ELR (cell line): ENCODE measurements at places on chromosomes 13 and 19.

DNA sequence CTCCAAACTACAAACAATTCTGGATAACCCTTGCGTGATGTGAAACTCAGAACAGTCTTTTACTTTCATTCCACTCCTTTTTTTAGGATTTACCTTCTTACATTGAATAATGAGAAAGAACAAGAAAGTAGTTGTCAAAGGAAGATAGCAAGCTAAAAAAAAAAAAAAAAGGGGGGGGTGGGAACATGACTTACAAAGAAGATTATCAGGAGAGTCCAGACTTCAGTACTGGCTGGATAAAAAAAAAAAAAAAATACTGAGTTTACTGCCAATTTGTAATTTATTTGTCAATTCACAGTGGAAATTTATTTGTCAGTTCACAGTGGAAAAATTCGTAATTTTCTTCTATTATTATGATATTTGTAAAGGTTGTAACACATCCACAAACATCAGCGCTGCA is 792.4 kb upstream of the SLITRK5 start:
- no peak for DNase-seq

DNA sequence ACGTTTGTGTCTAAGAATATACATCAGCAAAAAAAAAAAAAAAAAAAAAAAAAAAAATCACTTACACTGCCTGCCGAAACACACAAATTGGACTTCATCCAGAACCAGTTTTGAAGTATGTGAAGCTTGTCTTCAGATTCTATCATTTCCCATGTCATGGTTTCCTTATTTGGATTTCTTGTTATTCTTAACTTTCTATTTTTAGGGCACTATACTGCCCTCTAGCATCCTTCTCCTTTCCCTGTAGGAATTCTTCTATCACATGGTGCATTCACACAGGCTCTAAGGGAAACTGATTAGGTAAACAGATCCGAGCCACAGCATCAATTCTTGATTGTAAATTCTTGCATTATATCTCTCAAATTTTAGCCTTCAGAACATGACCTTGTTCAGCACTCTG is 1507.5 kb downstream of the OLFM4 start:
- peak; percentile 0 for DNase-seq

DNA sequence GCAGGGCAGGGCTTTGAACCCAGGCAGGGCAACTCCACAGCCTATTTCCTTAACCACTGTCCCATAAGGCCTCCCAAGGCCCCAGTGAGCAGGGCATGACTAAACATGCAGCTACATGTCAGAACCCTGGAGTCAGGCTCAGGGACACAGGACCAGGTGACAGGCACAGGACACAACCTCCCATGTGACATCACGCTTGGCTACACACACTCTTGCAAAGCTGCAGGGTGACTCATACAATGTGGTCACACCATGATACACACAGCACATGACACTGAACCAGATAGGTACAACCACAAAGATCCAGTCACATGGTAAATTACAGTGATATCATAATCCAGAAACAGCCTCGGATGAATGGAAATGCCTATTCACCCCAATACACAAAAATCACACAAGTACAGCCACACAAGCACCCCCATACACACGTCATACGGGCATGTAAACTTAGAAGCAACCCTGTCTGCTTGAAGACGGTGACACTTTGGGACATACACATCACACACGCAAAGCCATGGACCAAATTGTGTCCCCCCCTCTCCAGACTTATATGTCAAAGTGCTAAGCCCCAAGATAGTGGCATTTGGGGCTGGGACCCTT is 14.5 kb downstream of the KLK4 start:
- peak; percentile 57 for DNase-seq

DNA sequence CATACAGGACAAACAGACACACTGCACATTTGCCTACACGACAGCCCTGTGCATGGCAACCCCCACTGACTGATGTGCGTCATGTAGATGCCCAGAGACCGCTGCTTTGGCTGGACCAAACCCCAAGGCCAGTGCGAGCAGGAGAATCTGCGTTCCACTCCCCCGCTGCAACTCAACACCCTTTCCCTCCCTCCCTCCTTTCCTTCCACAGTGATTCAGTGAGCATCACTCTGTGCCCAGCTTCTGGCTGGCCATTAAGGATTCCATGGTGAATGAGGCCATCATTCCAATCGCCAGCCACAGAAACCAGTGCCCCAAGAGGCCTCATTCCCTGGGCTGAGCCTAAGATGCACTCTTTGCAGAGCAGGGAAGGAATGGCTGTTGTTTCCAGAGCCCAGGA is 61.6 kb downstream of the GSX1 start:
- DNase-seq, result no peak

DNA sequence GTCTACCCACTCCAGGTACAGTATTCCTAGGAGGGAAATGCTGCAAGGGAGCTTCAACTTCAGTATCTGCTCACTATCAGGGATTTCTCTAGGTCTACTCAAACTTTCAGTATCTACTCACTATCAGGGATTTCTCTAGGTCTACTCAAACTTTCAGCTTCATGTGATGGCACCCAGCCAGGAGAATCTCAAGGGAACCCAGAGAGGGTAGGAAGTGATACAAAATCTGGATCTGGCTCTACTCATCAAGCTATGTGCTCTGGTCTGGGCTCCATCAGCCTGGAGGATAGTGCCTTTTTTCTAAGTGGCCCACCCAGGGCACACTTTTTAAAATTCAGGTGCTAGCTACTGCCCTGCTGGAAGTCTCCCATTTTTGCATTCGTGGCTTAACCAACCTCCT is 52.3 kb upstream of the FNDC3A start:
- DNase-seq, result no peak

DNA sequence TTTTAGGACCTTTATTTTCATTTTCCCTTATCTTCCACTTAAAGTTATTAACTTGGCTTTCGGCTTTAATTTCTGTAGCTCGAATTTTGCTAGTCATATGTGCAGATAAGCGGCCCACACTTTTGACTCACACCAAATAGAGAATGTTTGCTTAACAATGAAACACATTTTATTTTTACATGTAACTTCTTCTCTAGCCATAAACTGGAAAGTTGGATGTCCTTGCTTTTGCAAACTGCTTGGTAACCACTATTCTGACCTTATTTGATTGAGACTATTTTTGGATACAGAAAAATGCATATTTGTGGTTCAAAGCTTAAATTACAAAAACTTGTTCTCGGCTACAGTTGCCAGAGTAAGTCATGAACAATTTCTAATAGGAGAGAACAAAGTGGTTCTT is 600.0 kb downstream of the KCTD12 start:
- DNase-seq, result no peak

GRCh38 chr13:50451609-50452008 is 391.9 kb downstream of the DLEU7 start:
- DNase-seq, result no peak

- no peak for DNase-seq
These were observed 150.6 kb downstream of the KCTD12 start for GRCh38 chr13:76735641-76736040.

- DNase-seq, result peak; percentile 45
These were observed 668.1 kb downstream of the SLITRK5 start for GRCh38 chr13:88339271-88339741.

DNA sequence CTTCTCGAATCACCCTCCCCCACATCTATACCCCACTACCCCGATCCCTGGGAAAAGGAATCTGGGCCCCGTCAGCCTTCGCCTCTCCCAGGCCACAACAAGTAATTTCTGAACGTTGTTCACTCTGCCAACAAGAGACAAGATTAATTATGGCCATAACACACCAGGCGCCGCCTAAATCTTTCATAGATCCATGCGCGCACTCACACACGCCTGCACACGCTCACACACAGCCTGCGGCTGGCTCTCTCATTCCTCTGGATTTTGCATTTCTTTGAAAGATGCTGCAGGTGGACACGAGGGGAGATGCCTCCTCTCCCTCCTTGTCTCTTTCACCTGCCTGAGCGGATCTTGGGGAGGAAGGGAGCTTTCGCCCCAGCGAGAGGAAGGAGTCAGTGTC is 17.1 kb downstream of the ZNRF4 start:
- DNase-seq, result no peak

DNA sequence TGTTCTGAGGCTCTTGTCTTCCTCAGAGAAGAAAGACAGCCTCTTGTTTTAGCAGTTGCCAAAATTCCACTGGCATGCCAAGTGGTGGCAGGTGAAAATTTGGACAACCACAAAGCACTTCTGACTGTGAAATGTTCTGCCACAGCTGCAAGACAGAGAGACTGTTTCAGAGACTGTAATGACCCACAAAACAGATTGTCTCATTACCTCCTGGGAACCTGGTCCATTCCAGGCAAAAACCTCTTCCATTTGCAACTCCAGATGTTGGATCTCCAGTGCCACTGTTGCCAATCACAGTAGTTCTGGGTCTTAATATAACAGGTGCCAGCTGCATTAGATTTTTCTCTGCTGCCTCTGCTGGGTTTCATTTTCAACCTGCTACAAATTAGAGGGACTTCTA is 911.5 kb downstream of the UQCRFS1 start:
- no peak for DNase-seq

DNA sequence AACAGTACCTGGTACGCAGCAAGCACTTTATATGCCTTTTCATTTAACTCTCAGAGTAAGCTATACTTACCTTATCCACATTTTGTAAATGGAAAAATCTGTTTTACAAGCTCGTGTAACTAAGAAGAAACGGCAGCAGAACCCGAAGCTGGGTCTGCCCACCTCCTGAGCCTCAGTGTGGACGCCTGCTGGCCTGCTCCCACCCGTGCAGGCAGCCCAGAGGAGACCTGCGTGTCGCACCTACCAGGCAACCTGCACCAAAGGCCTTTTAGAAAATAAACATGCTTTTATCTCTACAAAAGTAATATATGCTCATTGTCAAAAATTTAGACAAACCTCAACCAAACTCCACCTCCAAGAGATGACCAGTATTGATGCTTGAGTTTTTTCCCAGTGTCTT is 62.7 kb downstream of the CRYL1 start:
- no peak for DNase-seq

DNA sequence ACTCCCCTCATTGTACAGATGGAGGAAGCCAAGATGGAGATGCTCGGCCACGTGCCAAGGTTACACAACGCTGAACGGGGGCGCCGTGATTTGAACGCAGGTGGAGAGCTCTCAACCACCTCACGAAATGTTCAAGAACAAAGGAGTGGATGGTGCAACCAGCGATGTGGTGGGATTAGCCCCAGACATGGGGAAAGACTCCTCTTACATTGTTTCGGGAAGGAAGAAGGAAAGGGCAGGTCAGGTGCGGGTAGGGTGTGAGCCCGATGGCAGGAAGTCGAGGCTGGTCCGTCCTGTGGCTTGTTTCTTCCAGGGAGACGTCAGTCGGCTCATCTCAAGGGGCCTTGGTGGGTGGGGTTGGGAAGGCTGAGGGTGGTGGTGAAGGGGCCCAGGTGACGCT is 7.1 kb upstream of the KLK14 start:
- DNase-seq, result no peak

- peak; percentile 61 for DNase-seq
These were observed 1.9 kb upstream of the ZNF580 start for GRCh38 chr19:55638864-55639359.

DNA sequence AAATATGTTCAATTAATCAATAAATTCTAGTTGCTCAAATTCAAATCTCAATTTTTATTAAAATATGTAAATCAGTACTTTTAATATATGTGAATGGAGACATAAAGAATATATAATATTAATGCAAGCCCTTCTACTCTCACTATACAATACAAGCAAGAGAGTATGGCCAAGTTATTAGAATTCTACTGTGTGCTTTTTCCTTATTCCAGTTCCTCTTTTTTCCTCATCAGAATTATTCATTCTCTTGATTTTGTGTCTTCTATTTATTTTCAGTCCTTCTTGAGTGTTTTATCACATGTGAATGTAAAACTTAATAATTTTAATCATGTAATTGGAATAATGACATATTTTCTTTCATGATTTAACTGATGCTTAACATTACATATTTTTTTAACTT is 276.8 kb downstream of the PCDH20 start:
- DNase-seq, result no peak

GRCh38 chr19:15828121-15828610 is 12.7 kb upstream of the OR10H1 start:
- no peak for DNase-seq

- no peak for DNase-seq
These were observed 30.4 kb downstream of the RAB20 start for GRCh38 chr13:110531100-110531499.

DNA sequence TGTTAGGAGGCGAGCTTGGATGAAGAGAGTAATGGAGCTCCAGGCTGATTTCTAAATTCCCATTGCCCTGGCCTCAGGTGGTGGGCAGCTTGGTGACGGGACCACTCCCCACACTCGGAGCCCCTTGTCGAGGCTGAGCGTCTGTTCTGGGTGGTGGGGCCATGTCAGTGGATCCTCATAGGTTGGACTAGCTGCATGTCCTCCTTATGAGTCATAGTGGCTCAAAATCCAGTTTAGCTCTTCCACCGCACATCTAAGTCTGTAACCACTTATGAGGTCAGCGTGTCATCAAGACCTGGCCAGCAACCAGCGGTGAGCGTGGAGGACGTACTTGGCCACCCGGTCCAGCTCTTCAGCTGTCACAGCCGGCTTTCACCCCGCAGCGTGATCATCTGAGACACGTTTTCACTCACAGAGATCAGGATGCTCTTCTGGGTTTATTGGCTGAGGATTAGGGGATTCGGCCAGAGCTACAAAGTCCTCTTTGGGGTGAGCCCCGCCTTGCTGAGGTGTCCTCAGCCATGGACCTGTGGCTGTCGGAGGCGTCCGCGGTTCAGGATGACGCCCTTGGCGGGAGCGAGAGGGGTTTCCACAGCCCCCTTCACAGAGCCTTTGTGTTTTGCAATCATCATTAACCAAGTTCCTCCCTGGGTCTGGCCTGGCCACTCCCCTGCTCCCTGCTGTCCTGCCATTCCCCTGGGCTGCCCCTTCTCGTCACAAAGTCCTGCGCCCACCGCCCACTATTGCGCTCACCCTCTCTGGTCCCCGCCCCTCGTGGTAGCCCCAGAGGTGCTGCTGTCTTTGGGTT is 41.9 kb downstream of the ADPRHL1 start:
- peak; percentile 96 for DNase-seq

DNA sequence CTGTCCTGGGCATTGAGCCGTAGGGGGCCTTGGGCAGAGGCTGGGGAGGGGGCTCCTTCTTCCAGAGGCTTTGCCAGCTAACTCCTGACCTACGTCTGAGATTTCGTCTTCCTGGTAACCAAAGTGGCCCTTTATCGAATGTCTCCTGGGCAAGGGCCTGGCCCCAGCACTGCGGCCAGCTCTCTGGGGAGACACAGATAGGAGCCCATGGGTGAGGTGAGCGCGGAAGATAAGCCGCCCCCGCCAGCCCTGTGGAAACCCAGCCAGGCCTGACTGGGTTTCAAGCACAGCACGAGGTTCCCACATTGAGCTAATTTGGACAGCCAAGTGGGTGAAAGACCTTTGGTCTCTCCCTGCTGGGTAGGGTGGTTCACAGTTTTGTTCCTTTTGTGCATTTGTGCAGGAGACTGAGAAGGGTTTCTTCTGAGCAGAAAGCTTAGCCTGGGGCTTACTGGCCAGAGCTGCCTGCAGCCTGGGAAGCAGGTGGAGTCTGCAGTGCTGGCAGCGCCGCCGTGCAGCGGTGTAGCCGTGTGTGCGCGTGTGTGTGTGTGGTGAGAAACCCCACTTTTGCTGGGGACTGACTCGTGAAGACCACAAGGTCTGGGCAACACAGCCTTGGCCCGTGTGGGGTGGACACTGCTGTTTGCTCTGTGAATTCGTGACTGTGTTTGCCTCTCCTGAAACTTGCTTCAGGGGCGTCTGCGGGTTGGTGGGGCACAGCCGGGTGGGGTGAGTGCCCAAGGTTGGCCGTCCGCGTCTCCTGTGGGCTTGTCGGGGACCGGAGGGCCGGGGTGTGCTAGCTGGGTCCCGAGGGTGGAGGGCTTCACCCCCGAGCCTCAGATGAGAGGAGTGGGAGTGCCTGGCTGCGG is 2.5 kb downstream of the BSG start:
- DNase-seq, result peak; percentile 37
